Retinal pigment epithelial cell (primary cell): ENCODE measurements at places on chromosomes 5 and 9.

GRCh38 chr9:35553670-35554543, 51.2 kb upstream of the TESK1 start:
- DNase-seq: no peak

GRCh38 chr9:93572636-93573515, 3.5 kb upstream of the PHF2 start:
- DNase-seq: no peak

DNA sequence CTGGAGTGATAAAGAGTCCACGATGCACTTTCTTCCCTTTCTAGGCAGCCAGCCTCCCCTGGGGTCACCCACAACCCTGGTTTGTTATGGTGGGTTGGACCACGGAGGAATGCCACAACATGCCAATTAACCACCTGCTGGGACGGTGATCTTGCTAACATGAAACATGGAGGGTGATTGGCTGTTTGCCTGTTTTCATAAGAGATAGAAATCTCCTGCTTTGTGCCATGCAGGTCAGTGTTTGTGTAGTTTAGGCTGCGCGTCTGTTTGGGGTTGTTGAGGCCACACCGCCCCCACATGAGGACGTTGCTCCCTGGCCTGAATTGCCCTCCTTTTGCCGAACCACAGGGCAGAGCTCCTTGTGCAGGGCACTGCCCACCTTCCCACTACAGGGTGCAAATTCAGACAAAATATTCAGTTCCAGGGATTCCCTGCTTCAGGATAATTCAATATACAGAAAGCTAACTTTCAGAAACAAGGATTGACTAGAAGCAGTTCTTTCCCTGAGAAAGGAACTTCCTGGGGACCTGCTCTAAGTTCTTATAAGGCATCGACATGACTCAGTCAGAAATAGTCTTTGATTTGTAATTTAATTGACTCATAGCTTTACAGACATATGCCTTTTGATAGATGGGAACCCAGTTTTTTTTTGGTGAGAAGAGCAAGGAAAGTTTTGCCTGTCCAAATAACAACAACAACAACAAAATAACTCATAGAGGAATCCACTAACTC, 427.6 kb downstream of the GADD45G start:
- no peak for DNase-seq

- no peak for DNase-seq
These were observed 153.8 kb downstream of the AUH start for GRCh38 chr9:91207729-91208418.

DNA sequence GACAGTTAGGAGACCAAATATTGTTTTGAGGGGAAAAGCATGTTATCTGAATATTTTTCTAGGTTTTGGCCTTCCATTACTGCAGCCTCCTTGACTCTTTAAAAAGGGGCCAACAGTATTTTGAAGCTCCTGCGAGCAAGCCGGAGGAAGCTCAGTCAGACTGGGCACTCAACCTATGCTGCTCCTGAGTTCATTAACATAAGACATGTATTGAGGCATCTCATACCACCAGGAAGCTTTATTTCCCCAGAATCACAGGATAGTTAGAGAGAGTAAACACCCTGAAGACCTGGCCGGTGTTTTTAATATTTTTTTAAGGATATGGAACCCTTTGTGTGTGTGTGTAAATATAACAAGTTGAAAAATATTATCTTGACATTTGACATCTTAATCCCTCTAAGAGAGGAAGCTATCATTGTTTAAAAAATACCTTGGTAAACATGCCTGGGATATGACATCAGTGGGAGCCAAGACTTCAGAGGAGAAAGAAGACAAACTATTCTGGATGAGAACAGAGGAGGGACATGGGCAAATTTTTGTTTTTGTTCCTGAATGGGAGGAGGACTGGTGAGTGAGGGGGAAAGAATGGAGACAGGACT, 139.3 kb upstream of the SLIT3 start:
- DNase-seq: no peak

DNA sequence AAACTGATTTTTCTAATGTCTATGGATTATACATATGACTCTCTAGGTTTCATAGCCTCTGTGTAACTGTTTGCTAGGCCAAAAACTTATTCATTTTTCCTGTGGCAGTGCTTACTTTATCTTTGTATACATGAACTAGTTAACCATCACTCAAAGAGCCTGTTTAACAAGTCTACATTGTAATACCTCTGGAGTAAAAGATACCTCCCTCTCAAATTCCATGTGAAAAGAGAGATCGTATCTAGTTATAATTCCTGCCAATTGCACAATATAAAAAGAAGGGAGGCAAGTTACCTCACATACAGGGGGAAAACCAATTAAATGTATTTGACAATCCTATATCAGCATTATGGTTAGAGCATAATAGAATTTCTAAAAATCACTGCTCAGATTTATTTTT, 271.9 kb upstream of the ST8SIA4 start:
- DNase-seq: no peak

DNA sequence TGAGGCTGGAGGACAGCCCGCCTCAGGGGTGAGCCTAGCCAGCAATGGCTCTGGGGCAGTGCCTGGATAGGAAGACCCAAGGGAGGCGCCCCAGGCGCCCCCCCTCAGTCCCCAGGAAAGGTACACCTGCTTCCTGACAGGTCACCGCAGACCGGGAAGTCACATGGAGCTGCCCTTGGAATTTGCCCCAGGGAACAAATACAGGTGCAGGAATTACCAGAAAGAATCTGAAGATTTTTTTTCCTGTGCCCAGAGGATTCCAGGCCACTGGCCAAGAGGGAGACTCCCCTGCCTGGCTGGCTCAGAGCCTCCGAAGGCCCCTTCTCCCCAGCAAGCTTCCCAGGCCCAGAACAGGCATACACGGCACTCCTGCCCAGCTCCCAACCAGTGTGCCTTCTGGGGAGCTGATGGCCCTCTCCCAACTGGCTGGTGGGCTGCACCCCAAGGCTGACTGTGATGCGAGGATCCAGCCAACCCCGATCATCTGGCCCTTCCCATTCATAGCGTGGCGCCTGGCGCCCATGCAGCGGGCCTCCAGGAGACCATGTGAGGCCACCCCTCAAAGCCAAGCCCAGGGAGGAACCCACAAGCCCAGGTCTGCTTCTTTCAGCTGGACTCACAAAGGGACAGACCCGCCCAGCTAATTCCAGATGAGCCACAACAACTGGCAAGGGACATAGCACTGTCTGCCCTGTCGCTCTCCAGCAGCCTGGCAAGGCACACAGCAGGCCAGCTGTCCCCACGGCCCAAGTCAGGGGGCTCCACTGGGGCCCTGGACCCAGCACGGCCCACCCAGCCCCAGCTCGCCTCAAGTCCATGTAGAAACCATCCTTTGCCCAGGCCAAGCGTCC, 2.3 kb downstream of the TPRN start:
- DNase-seq: no peak

GRCh38 chr5:36855141-36855495, 21.5 kb upstream of the NIPBL start:
- no peak for DNase-seq

DNA sequence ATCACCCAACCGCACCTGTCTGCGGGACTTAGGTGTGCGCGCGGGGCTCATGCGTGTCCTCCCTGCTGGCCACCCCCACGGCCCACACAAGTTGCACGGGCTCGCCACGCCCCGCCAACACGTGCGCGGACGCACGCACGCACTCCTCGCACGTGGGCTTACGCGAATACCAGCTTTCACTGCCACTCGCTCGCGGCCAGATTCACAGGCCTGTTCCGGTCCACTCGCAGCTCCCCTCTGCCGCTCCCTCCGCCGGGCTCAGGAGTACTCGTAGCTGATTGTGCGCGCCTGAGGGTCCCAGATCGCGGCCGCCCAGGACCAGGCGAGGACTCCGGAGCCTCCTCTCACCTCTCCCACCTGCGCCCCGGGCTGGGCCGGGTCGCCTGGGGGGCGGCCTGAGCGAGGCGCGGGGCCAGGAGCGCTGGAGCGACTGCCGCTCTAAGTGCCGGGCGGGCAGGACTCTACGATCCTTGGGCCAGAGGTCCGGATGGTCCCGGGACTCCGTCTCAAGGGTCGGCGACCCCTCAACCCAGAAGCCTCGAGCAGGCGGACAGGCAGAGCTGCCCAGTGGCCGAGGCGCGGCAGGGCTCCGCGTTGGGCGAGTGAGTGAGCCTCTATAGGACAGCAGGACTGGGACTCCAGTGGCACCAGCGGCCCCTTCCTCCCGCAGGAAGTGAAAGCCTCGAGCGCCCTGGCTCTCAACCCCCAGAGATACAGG, 3.4 kb downstream of the PCDHGC5 start:
- no peak for DNase-seq

- DNase-seq: no peak
These were observed 12.2 kb upstream of the MPDZ start for GRCh38 chr9:13291718-13292117.

DNA sequence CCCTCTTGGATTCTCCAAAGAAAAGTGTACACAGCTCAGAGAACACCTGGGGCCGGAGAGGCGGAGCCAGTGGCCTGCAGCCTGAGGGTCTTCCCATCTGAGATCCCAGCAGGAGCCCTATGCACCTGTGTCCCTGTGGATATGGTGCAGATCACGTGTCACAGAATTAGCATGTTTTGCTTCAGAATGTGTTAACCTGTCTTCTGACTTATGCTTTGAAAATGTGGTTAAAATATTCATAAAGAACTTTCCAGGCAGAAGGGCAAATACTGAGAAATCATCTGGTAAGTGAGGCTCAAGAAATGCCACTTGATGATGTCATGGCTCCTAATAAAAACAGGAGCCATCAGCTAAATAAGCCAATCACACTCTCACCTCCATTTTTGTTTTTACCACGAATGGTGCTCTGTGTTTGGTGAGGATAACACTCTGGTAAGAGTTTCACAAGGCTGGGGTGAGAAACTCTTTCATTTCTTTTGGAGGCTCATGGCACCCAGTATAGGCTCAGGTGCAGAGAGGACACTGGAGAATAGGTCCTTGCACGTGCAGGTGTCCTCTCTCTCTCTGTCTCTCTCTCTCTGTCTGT, 279.8 kb downstream of the FSTL4 start:
- no peak for DNase-seq

GRCh38 chr9:33437898-33438297, 9.5 kb downstream of the AQP3 start:
- no peak for DNase-seq

DNA sequence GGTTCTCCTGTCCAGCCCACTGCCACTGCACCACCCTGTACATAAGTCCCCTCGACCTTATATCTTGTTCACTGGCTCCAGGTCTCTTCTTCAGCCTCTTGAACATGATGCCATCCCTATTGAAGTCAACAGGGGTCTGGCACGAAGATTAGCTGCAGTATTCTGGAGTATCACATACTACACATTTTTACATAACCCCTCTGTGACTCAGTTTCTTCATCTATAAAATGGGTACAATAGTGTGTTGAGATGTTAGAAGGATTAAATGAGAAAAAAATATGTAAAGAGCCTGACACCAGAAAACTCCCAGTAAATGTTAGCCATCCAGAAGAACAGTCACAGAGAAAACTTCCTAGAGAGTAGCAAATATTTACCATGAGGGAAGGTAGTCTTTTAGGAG, 98.9 kb downstream of the PIK3R1 start:
- DNase-seq: no peak

GRCh38 chr5:98940581-98940980, 11.8 kb upstream of the CHD1 start:
- DNase-seq: no peak

DNA sequence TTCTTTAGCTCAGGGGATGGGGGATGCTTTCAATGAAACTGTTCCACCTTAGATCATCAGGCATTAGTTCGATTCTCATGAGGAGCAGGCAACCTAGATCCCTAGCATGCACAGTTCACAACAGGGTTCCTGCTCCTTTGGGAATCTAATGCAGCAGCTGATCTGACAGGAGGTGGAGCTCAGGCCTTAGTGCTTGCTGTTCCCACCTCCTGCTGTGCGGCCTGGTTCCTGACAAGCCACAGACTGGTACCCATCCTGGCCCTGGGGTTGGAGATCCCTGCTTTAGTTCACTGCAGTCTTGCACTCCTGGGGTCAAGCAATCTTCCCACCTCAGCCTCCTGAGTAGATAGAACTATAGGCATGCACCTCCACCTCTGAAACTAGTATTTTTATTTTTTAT, 1369.8 kb upstream of the NUDT12 start:
- no peak for DNase-seq

GRCh38 chr5:157959370-157959769, 100.4 kb upstream of the CLINT1 start:
- no peak for DNase-seq

DNA sequence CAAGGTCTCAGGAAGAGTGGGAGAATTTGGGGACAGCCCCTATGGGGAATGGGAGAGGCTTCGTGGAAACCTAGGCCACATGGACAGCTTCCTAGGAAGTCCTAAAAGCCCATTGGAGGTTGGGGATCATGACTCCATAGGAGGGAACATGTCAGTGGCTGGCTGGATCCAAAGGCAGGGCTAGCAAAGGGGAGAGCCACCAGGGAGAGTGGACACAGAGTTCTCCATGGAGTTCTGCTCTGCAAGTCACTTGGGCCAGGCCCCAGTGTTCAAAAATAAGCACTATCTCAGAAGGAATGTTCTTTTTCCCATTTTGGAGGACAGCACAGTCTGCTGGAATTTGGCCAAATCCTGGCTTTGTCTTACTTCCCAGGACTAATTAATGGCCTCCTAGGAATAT, 140.6 kb upstream of the RAD23B start:
- DNase-seq: no peak

GRCh38 chr9:546235-546634, 295.3 kb upstream of the DMRT1 start:
- no peak for DNase-seq

DNA sequence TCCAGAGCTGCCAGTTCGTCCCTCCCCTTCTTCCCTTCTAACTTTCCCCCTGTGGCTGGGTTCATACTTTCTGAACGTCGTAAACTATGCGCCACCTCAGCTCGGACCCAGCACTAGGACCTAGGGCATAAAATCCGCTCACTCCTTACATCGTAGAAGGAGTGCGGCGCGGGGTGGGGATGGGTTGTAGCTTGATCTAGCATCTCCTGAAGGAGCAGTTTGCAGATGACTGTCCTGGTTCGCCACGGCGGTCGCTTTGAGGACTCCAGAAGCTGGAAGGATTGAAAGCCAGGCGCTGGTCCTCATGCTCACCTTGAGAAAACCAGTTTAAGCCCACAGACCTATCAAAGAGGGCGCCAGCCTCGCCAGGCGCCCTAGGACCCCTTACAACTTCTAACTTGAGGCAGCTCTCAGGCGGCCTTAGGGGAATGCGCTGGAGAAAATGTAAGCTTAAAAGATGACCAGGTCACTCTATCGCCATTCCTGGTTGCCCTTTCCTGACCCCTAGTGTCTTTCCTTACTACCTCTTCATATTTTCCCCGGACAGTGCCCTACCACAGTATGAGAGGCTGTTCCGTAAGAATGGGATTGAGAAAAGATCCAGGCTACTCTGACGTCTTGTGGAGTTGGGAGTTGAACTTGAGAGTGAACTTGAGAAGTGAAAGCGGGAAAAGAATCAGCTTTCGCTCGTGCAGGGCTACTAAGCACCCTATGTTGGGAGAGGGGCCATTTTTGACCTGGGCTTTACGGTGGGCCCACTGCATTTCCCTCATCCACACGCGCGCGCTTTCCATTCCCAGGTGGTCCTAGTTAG, 2.8 kb downstream of the RORB start:
- no peak for DNase-seq

DNA sequence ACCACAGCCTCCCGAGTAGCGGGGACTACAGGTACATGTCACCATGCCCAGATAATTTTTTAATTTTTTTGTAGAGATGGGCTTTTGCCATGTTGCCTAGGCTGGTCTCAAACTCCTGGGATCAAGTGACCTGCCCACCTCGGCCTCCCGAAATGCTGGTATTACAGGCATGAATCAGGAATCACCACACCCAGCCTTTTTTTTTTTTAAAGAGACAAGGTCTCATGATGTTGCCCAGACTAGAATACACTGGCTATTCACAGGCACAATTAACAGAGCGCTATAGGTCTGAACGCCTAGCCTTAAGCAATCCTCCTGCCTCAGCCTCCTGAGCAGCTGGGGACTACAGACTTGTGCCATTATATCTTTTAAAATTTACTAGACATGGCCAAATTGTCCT, 36.1 kb downstream of the GEMIN5 start:
- DNase-seq: no peak
